ENCODE measurements at places on chromosomes 1 and 21.
A peak's percentile ranks its signal among the peaks of the same experiment; 100 is the strongest.

DNA sequence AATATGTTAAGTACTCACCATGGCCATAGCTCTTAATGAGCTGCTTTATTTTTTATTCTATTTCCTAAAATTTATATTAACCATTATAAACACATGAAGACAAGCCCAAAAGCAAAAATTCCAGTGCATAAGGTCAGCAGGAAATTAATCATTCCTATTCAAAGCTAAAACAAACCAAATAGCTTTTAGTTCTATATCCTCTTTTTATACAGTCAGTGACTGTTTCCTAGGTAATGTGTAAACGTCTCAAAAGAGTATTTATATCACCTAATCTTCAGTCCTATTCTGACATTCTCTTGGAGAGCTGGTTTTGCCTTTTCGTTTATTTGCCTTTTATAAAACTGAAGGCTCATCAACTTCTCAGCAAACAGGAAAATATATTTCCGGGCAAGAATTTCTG, 4.2 kb downstream of the GOLPH3L start:
- no peak for DNase-seq

GRCh38 chr1:85628791-85629531, 48.4 kb downstream of the CCN1 start:
- DNase-seq, result peak; percentile 67

DNA sequence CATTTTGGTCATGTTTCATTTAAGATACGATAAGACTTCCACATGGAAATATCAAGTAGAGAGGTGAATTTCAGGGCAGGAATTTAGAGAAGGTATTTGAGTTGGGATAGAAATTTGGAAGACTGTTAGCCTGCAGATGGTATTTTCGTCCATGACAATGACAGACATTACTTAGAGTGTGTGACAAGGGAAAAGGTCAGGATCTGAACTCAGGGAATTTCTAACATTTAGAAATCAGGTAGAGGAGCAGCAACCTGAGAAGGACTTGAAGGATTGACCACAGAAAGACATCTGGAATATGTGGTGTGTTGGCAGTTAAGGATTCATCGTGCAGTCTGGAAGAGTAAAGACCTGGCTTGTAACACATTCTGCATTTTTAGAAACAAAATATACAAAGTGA, 57.9 kb downstream of the RABGAP1L start:
- no peak for DNase-seq

- no peak for DNase-seq
Observed at GRCh38 chr1:27789540-27790041, 16.6 kb downstream of the STX12 start.

DNA sequence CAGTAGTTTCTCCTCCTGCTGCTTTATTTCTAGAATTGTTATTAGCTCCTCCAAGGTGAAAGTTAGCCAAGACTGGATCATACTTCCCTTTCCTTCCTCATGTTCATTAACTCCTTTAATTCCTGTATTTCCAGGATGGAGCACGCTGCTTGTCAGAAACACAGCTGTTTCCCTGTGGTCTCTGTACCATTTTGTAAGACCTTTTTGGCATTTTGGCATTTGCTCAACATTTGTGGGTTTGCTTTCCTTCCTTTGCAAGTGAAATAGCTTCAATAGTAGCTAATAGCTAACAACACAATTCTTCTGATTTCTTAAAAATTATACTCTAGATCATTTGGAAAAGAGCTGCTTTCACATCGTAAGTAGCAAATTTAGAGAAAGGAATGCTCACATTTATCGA, 44.3 kb upstream of the HPDL start:
- DNase-seq, result no peak

DNA sequence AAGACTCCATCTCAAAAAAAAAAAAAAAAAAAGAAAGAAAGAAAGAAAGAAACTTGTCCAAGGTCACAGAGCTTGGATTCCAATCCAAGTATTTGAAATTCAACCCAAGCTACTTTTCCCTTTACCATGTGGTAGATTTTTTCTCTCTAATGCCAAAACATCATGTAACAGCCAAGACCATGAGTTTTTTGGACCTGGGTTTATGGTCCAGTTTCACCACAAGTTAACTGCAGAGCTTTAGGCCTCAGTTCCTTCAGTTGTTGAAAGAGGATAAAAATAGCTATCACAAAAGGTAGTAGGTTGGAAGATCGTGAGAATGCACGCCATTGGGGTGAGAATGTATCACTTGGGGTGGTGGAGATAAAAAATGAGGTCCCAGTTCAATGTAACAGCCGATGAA, 33.4 kb downstream of the ATP2B4 start:
- DNase-seq, result no peak

DNA sequence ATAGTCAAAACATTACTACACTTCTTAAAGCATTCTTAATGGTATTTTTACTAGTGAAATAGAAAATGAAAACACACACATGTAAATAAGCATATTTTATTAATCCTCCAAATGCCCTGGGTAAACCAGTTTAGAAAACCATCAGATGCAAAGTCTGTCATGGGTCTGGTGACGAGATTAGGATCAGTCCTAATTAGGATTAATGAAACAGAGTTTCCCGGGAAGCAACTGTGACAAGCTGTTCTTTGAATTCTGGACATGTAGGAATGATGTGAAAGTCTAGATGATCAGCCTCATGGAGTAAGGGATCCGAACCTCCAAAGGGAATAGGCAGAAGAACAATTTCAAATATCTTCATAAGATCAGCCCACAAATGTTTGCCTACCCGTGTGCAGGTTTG, 250.2 kb downstream of the KIF26B start:
- DNase-seq, result no peak

- peak; percentile 56 for DNase-seq
Observed at GRCh38 chr1:68916221-68916902, 419.5 kb upstream of the DEPDC1 start.

- DNase-seq, result no peak
Observed at GRCh38 chr1:201348211-201348566, 29.3 kb downstream of the TNNT2 start.

DNA sequence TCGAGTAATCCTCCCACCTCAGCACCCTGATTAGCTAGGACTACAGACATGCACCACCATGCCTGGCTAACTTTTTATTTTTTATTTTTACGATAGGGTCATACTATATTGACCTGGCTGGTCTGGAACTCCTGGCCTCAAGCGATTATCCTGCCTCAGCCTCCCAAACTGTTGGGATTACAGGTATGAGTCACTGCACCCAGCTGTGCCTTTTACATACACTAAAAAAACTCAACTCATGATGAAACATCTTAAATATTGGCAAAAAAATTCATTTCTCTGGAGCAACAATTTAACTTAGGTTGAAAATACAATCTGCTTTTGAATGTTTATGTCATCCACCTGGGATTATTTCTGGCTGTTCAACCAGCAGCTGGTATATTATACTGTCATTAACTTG, 598.3 kb upstream of the ZP4 start:
- DNase-seq, result no peak

- no peak for DNase-seq
Observed at GRCh38 chr1:201069636-201070035, 42.6 kb downstream of the CACNA1S start.

DNA sequence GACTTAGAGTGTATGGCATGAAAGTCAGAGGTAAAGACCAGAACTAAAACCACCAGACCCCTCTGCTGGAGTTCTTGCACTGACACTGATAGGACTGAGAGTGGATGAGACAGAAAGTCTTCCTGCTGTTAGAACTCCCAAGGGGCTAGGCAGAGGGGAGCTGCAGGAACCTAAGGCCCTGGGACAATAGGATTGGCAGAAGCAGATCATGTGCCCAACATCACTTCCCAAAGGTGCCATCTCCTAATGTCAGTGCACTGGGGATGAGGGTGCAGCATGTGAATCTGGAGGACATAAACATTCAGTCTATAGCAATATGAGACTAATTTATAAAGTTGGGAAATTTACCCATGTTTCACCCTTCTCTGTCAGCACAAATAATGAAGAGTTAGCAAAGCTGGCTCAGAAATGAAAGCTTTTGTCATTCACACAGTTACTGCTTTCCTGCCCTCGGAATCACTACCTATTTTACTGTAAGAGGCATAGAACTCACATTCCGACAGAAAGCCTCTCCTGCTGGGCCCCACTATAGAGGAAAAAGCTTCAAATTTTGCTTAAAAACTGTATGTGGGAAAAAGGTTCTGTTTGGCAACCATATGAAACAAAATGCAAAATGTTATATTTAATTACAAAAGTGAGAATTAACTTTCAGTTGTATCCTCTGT, 49.9 kb upstream of the SSX2IP start:
- DNase-seq, result no peak

GRCh38 chr1:51760872-51761271, 117.7 kb downstream of the NRDC start:
- DNase-seq, result no peak

GRCh38 chr1:17998889-17999288, 108.7 kb upstream of the IGSF21 start:
- no peak for DNase-seq

- no peak for DNase-seq
Observed at GRCh38 chr1:19644681-19645410, 735 bp downstream of the NBL1 start.

DNA sequence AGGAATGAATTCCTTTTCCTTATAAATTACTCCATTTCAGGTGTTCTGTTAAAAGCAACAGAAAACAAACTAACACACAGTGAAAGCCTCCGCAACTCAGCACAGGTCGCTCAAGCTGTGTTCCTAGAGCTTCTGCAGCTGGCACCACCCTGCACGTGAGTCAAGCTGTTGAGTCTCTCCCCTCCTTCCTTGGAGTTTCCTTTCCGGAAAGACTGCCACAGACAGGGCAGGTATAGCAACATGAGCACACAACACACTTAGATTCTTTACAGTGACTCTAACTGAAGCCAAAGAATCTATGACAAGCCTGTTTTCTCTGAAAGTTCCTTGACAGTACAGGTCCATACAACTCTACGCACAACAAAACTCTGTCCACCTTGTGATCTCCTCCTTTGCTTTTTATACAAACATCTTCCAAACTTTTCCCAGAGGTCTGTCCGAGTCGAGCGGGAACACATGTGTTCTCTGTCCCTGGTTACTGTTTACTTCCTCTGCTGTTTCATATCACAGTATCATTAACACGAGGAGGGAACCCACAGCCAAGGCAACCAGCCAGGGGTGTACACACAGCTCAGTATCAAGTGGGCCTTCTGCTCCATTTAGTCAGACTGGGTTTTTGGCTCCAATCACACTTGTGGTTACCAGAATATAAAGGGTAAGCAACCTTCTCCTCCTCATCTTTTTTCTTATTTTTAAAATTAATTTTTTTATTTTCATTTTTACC, 38.7 kb upstream of the DESI2 start:
- DNase-seq, result no peak

DNA sequence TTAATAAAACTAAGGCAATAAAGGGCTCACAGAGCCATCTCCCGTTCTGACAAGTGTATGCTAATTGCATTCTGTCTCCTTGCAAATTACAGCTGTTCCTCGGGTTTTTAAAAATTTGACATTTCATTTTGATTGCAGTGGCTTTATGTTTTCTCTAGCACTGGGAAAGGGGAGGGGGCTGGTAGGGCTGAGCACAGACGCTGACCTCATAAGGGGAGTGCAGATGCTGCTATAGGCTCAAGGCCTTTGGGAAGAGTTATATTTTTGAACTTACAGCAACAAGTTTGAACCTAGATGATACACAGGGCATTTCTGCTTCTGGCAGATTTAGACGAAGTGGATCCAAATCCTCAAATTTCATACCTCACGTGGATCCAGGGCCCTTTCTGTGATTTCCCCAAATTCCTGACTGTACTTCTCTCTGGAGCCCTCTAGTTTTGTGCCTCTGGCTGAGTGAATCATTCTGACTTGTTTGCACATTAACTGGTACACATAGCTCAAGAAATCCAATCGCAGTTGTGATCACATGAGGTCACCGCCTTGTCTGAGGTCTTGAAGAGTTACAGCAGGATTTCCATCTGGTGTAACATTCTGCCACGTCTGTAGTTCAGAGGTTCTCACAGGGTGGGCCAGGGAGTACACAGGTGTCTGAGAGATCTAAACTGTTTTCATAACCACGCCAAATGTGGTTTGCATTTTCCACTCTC, 230.3 kb downstream of the C1orf94 start:
- DNase-seq, result no peak

- DNase-seq, result no peak
Observed at GRCh38 chr1:61299463-61299862, 217.1 kb downstream of the NFIA start.

DNA sequence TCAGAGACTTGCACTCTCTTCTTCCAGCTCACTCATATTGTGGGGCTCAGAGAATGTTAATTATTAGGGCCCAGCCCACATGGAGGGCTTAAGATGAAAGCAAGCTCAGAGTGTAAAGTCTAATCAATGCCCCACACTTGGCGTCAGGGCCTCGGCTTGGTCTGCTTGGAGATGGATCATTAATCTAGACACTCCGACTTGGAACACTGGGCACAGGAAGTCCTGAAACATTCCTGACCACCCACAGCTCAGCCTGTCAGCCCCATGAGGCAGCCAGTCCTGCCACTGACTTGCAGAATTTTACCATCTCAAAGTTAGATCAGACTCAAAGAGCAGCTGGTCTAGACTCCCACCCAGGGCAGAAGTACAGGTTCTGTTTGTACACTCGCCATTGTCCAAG, 69.8 kb upstream of the TRABD2B start:
- DNase-seq, result no peak

- DNase-seq, result peak; percentile 67
Observed at GRCh38 chr21:32256873-32257620, 21.8 kb downstream of the MIS18A start.

- DNase-seq, result no peak
Observed at GRCh38 chr1:30400507-30400906, 322.9 kb downstream of the MATN1 start.

DNA sequence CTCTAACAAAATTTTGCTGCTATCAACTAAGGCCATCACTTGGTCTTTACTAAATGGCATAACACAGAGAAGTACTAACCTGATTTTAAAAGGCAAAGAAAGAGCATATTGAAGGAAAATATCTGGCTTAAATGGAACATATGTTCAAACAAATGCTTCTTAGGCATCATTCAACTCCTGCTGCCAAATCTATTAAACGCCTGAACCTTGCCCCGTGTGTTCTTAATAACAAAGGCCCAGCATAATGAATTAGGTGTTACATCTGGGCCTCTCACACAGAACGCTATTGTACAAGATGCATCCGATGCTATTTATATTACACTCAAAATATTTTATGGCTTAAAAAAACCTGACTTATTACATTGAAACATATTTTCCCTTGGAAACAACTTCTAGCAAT, 48.4 kb downstream of the B3GALNT2 start:
- no peak for DNase-seq

- DNase-seq, result no peak
Observed at GRCh38 chr1:113787663-113788062, 24.6 kb downstream of the RSBN1 start.

GRCh38 chr1:221419513-221420095, 322.3 kb downstream of the DUSP10 start:
- DNase-seq, result no peak

- no peak for DNase-seq
Observed at GRCh38 chr1:6065093-6065858, 19.6 kb downstream of the KCNAB2 start.

All from DMS153 (cell line).